ENCODE measurements at places on chromosomes 11 and 22.

- no peak for DNase-seq
These were observed 168.2 kb upstream of the PDGFD start for GRCh38 chr11:104332110-104332509.

- DNase-seq: no peak
These were observed 24.4 kb downstream of the AASDHPPT start for GRCh38 chr11:106101819-106102218.

DNA sequence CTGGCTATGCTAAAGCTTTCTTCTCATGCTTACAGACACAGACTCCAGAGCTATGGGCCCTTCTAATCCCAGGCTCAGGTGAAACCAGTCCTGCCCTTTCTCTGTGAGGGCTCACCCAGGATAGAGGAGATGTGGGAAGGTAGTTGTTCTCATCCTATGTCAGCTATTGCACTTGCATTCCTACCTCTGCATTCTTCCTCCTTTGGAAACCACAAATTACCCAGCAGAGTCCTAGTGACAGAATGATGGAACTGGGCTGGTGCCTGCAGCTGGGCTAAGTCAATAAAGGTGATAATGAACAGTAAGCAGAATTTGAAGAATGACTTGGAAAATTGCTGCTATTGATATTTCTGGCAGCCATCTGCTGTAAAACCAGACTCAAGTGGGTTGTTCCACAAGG lies 560.0 kb downstream of the TMEM135 start:
- DNase-seq: no peak

GRCh38 chr22:38869663-38870062 lies 2.4 kb downstream of the CBX6 start:
- DNase-seq: no peak

- no peak for DNase-seq
These were observed 12.5 kb downstream of the HIRA start for GRCh38 chr22:19419086-19419463.

- no peak for DNase-seq
These were observed 27.6 kb upstream of the CASP12 start for GRCh38 chr11:104925850-104926249.

GRCh38 chr11:70103256-70103975 lies 25.3 kb downstream of the ANO1 start:
- no peak for DNase-seq

DNA sequence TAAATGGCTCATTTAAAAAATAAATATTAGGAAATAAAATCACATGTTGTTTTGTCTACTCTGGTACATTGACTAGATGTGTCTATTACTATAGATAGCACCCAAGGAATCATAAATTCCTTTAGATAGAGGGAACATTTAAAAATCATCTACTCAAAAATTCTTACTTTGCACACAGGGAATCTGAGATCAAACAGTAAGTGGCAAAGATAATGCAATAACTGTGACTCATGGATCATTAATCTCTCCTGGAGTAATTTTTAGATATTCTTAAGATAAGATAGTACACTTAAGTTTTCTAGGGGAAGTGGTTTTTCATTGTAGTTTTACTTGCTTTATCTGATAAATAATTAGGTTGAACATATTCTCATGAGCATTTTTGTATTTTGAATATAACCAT lies 468.9 kb downstream of the LUZP2 start:
- DNase-seq: no peak

DNA sequence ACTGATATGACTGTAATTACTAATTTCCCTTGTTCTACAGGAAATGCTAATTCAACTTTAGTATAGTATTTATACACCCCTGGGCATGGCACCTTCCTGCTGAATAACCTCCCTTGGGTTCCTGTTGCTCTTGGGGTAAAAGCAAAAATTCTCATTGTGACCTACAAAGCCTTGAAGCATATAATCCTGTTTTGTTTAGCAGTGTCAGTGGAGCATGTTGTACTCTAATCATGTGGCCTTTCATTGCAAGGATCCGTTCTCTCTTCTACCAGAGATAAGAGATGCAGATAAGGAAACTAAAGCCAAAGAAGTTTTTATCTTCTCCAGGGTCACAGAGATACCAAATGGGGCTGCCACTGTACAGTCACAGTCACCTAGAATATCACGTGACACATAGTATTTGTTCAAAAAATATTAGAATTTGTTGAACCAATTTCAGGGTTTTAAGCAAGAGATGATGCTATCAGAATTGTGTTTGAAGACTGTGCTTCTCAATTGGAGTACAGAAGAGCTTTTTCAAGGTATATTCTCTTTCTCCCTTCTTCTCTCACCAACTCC lies 25.1 kb downstream of the CSRP3 start:
- no peak for DNase-seq

DNA sequence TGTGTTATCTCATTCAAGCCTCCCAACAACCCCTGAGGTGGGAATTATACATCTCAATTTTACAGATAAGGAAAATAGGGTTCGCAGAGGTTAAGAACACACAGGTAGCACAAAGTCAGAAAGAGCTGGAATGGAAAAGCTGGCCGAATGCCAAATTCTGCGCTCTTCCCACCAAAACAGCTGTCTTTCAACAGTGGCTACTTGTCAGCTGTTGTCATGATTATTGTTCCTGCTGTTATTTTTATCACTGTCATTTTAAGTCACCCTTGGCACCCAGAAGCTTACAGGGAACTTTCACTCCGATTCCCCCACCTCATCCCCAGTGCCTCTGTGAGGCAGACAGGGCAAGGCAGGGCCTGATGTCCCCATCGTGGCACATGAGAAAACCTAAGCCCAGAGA lies 74.5 kb upstream of the CSNK2A3 start:
- no peak for DNase-seq

DNA sequence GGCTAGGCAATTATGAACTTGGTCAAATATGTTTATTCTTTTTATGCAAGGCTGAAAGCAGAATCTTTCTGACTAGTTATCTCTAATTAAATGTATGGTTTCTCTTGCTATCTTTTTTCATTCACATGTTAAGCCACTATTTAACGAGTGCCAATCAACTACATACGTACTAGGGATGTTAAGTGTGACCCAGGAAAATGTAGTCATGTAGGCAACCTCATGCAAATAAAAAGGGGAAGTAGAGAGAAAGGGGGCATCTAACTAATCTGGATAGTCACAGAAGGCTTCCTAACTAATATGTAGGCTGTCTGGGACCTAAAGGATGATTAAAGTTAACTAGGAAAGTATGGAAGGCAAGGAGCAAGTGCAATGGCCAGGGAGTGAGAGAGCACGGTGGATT lies 23.5 kb downstream of the TBRG1 start:
- no peak for DNase-seq

Data from stimulated activated CD4-positive, alpha-beta T cell treated with anti-CD3 and anti-CD28 coated beads, Interleukin-1b, Interleukin-23, amount 100 ng/mL, for 4 hours (primary cell).